T-helper 22 cell (primary cell): ENCODE measurements at places on chromosomes 13 and 19.

DNA sequence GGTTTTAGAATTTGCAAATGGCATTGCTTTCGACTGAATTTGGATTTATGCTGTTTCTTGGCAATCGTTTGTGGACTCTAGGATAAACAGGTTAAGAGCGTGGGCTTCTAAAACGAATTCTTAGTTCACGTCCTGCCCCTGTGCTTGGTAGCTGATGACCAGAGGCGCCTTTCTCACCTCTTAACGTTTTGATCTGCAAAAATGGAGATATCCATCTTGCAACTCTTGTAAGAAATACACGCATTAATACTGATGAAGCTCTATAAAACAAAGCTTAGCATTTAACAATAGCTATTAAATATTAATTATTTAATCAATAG is 580 bp upstream of the KATNAL1 start:
- no peak for DNase-seq

- DNase-seq, result peak; percentile 80
Measured at GRCh38 chr19:40806423-40807146, 7.6 kb downstream of the EGLN2 start.

- no peak for DNase-seq
Measured at GRCh38 chr13:49616676-49617065, 11.6 kb upstream of the ARL11 start.

DNA sequence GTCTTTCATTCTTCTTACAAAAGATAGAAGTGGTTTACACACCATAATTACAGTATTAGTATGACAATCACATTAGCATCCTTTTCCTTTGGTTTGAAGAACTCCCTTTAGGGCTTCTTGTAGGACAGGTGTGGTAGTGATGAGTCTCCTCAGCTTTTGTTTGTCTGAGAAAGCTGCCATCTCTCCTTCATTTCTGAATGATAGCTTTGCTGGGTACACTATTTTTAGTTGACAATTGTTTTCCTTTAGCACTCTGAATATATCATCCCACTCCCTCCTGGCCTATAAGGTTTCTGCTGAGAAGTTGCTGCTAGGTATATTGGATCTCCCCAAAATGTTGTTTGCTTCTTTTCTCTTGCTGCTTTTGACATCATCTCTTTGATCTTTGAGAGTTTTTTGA is 39.3 kb downstream of the RASA3 start:
- no peak for DNase-seq

DNA sequence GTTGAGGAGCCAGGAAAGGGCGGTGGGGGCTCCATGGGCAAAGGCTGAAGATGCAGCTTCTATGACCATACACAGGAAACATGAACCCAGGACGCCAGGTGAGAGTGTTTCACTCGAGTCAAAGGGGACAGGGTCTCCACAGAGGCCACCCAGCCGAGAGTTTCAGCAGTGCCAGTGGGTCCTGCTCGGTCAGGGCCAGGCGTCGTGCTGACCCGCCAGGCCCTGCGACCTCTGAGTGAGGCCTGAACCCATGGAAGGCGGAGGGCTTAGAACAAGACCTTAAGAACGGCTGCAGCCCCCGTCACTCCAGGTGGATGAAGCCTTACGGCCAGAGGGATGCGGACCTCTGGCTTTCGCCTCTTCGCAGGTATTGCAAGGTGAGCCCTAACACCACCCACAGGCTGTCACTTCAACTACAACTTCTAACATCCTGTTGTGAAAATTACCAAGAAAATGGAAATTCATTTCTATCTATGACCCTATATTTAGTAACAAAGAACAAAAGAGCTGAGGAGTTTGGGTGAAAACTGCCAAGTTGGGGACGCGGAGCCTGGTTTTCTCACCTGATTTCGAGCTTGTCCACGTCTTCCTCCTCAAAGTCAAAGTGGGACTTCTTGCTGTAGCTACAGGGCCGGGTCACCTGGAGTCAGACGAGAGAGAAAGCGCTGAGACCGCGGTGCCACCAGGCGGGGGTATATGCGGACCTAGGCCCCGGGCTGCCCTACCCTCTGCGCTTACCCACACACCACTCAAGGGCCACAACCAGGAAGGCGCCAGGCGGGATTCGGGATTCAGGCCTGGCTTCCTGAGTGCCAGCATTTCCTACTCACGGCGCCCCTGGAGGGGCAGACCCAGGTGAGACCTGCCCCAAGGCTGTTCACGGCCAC is 50.1 kb upstream of the C13orf46 start:
- no peak for DNase-seq

DNA sequence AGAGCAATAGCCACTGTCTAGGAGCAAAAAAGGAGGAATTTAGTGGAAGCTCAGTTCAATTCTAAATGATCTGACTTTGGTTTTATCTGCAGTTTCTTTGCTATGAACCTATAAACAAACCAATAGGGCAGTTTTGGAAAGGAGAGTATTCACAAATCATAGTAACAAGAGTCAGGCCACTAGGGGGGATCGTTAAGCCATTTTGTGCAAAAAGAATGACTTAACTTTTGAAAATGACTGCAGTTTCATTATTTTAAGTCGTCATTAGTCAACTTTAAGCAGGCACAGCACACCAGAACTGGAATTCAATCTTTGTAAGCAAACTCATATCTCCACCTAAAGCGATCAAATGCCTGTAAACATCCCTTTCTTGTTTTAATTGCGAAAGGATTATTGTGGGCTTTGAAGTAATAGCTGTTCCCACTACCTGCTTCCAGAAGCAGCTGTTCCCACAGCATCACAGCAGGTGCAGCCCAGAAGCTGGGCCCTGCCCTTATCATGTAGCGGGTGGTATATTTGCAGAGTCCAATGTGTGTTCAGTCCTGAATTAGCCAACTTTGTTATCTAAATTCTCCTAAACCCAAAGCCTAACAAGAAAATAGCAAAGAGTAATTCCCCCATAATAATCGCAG is 51.5 kb downstream of the SOX21 start:
- DNase-seq, result no peak

DNA sequence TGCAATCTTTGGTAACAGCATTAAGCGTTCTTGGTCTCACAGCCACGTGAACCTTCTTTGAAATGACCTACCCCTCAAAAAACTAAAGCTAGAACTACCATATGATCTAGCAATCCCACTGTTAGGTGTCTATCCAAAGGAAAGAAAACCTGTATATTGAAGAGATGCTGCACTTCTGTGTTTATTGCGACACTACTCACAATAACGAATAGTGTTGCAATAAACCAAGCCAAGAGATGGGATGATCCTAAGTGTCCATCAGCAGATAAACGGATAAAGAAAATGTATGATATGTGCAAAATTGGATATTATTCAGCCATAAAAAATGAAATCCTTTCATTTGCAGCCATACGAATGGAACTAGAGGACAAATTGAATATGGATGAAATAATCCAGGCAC is 637.9 kb downstream of the EFNB2 start:
- DNase-seq, result no peak

- peak; percentile 58 for DNase-seq
Measured at GRCh38 chr19:18058208-18059009, 28.3 kb downstream of the IL12RB1 start.

DNA sequence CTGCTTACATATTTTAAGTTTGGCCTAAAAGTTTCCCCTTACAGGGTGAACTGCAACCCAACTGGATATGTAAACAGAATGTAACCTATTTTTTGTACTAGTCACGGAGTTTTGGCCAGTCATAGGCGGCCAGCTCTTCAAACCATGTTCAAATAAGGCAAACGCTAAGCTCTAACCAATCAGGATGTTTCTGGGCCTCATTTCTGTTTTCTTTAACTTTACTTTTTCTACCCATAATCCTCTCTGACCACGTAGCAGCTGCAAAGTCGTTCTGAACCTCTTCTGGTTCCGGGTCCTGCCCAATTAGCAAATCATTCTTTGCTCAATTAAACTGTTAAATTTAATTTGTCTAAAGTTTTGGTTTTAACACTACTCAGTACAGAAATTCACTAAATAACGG is 8.2 kb upstream of the ZMYM2 start:
- DNase-seq, result no peak

DNA sequence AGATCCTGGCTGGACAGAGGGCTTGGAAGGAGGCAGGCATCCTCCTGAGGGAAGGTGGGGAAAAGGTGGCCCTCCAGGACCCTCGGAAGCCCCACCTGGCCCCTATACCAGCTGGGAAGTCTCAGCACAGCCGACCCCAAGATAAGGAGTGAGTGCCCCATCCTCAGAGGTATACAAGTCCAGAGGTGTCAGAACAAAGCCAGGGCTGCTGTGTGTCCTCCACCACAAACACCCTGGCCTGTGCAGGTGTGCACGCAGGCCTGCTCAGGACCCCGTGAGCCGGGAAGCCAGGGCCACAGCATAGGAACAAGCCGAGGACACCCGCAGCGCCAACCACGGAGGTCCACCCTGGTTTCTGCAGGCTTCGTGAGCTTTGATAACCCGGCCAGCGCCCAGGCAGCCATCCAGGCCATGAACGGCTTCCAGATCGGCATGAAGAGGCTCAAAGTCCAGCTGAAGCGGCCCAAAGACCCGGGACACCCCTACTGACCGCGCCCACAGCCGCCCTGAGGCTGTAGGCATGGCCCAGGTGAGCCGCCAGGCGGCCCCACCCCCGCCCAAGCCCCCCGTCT is 68.6 kb downstream of the CELF5 start:
- DNase-seq, result no peak

- no peak for DNase-seq
Measured at GRCh38 chr19:43818500-43818899, 8.6 kb upstream of the ZNF283 start.

DNA sequence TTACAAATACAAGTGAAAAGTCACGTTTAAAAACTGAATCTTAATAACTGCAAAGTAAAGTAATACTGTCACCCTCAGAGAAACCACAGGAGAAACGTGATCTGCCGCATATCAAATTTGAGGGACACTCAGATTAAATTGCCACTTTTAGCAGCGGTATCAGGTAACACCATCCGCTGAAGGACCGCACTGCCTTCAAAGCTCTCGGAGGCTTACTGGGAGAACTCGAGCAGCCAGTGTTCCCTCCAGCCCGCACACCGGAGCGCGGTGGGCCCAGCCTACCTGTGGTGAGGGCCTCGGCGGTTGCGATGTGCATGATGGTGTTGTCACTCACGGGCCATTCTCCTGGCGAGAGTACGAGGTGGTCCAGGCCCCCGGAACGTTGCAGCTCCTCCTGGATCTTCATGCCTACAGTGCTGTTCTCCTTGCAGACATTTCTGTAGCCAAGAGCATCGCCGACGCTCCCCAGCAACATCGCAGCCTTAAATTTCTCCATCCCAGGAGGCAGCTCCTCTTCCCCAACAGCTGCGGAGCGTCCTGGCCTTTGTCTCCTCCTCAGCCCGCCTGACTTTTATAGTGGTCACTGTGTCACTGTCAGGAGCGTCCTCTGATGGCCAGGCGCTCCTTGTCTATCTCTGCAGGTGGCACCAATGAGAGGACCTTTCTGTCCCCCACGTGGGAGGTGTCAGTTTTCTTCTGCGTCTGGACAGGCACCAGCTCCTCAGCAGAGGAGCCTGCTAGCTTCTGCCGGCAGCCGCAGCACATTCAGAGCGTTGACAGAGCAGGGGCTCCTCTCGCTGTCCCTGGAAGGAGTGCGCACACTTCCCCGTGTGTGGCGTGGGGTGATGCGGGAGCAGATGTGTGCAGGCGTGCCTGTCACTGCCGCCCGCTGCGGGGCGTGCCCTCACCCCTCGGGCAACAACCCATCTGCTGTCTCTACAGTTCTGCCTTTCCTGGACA is at the start of gene ADPRHL1:
TSS of gene ADPRHL1 (minus strand) at position 547 of the 960 bp plus-strand sequence. CDS start at position 496, 51 bp downstream.
- no peak for DNase-seq
